ENCODE measurements at places on chromosomes 5 and 9.

- DNase-seq, result no peak
Measured at GRCh38 chr5:17113174-17113958, 104.1 kb upstream of the BASP1 start.

GRCh38 chr5:2532809-2533208 is 218.7 kb downstream of the IRX2 start:
- no peak for DNase-seq

DNA sequence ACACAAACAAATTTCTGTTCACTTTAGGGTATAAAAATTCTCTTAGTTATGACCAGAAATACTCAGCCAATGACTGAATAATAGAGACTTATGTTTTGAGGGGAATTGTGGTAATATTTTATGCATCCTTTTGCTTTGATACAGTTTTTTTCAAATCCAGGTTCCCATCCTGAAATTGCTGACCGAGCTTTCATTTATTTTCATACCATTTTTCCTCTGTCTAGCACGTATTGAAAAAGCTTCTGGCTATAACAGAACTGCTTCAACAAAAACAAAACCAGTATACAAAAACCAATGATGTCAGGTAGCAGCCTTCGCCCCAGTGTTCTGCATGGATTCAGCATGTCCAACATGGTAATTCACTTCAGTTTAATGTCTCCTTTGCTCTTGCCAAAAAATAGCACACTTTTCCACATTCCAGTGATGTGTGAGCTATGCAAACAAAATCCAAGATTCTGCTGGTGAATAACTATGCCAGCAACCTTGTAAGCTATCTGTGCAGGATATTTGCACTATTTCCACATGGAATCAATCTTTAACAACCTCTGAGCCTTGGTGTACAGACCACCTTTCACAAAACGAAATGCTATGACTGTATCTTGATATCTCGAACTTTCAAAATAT is 22.0 kb downstream of the CCNH start:
- no peak for DNase-seq

DNA sequence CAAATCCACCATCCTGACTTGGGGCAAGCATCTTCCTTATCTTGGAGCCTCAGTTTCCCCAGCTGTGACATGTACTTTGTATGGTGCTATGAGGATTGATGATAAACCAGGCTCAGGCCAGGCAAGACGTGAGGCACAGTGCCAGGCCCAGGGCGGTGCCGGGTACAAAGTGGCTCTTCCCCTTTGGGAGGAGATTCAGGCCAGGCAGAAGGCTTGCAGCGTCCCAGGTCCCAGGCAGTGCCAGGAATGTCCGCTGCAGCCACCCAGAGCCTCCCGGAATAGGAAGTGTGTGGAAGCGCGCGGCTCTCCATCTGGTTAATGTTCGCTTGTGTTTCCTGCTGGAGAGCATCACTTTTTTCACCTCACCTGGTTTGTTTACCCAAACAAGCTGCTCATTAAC is 12.6 kb upstream of the DENND1A start:
- DNase-seq, result no peak

DNA sequence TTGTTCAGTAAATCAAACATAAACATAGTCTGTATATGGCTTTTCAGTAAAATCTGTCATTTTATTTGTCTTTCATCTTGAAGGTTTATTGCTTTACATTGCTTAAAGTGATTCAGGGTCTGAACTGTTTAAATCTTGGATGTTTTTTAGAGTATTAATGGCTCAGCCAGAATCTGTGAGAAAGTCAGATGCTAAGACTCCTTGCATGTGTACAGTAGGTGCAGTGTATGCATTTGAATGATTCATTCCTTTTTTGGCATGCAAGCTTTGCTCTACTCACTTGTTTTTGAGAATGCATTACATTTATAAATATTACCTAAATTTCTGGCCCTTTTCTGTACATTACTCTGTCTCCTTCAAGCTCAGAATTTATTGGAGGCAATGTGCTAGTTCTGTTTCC is 271.0 kb upstream of the RIOK2 start:
- no peak for DNase-seq

DNA sequence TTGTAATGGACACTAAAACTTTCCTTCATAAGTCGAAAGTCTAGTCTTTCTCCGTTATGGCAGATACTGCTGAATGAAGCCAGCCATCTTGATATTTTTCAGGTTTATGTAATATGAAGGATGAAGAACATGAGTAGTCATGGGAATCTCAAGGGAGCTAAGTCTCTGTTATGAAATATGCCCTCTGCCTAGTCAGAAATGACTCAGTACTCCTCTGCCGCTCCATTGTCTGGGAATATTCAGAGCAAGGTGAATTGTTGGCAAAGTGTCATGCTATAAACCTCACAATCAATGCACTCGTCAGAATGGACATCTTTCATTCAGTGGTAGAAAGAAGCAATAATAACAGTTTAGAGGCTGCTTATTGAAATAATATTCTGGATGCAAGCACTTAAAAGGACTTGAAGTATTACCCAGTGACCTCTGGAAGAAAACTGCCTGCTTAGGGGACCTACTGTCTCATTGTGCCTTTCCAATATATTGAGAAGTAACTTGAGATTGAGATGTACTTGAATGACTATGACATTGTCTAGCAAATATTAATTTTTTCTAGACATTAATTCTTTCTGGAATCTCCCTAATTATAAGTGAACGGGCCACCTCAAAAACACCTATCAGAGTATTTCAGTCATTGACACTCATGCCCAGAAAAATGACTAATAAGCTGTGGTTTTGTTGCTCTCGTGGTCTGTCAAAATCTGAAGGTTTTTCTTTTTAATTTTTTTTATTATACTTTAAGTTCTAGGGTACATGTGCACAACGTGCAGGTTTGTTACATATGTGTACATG is 1011.5 kb upstream of the ACO1 start:
- DNase-seq, result no peak

DNA sequence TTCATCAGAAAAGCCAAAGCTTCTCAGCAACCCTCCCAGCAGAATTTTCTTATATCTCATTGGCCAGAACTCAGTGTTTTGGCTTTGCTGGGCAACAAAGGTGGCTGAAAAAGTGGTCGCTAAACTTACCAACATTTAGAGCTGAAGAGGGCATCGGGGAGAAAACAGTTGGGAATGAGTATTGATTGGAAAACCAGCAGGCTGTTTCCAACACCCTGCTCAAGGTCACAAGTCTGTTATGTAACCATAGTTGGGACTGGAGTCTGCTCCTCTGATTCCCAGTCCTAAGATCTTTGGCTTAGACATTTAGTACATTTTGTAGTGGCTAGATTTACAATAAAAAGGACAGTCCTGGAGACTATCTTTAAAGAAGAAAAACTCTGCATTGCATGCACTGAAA is 17.1 kb downstream of the IL12B start:
- no peak for DNase-seq

DNA sequence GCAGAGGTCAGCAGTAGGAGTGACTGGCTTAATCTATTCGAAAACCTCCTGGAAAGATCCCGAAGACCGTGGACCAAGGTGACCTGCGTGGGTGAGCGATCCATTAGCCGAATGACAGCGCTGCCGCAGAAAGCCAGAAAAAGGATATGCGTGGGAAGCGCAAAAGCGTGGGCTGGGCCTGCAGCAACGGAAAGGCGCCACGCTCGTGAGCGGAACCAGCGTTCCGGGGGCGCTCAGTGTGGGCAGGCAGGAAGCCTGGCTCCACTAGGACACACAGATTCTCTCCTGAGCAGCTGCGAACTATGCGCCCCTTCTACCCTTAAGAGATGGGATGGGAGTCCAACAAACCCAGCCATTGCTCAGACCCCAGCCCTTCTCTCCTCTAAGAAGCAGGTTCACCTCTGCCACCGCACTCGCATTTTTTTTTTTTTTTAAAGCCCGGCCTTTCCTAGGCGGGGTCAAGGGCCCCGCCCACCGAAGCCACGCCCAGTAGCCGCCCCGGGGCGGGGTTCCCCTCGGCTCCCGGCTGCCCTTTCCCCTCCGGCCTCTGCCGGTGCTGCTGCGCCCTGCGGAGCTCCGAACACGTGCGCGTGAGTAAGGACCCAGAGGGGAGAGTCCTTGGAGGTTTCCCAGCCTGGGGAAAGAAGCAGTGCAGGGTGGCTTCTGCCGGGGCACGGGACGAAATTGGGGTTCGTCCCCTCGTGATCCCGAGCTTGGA is 19.8 kb upstream of the MATR3 start:
- peak; percentile 82 for DNase-seq

GRCh38 chr5:6194906-6195612 is 183.3 kb downstream of the MED10 start:
- no peak for DNase-seq

DNA sequence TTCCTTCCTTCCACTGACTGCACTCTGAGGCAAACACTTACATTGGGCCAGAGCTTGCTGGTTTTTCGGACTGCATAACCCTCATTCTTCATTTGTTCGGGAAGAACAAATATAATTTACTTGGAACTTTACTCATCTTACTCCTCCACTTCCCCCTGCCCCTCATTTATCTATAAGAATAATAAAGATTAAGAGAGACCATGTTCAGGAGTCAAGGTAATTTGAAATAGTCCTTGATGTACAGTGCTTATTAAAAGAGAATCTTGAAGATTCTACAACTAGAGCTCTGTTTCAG is 65.6 kb downstream of the BASP1 start:
- DNase-seq, result no peak

- DNase-seq, result no peak
Measured at GRCh38 chr5:138595180-138595795, 20.1 kb upstream of the HSPA9 start.

GRCh38 chr5:104706600-104706999 is 1144.0 kb upstream of the NUDT12 start:
- DNase-seq, result no peak

GRCh38 chr5:3818624-3819023 is 223.0 kb downstream of the IRX1 start:
- no peak for DNase-seq

DNA sequence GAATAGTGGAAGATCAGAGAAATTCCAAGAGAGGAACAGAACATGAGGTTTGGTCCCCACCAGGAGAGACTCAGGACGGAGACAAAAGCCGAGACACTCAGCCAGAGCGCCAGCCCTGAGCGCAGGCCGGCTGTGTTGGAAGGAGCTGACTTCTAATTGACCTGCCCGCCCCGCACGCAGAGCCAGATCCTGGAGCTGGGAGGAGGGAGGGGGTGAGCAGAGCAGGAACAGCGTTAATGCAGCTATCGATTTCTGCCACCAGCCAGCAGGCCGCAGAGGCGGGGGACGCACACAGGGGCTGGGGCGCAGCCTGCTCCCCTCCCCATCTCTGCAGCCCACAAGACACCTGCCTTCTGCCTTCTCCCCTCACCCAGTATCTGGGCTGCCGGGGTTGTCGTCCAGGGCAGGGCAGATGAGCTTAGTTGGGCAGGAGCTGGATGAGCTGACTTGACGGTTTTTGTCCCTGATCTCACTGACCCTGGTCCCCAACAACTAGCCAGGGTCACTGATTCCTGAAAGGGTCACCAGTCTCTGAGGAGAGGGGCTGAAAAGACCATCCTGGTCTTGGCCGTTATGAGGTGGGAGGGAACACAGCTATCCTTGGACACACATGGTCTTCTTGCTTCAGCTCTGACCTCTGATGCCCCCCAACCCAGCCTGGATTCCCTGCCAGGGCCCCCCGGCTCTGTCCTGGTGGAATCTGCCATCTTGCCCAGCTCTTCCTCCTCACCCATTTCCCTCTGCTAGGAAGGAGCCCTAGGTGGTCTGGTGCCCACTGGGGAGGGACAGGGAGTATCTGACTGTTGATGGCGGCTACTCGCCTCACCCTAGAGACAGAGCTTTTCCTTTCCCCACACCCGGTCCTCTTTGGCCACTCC is 29.8 kb downstream of the CXXC5 start:
- DNase-seq, result no peak

GRCh38 chr9:32811246-32811645 is 27.9 kb downstream of the TMEM215 start:
- DNase-seq, result no peak

DNA sequence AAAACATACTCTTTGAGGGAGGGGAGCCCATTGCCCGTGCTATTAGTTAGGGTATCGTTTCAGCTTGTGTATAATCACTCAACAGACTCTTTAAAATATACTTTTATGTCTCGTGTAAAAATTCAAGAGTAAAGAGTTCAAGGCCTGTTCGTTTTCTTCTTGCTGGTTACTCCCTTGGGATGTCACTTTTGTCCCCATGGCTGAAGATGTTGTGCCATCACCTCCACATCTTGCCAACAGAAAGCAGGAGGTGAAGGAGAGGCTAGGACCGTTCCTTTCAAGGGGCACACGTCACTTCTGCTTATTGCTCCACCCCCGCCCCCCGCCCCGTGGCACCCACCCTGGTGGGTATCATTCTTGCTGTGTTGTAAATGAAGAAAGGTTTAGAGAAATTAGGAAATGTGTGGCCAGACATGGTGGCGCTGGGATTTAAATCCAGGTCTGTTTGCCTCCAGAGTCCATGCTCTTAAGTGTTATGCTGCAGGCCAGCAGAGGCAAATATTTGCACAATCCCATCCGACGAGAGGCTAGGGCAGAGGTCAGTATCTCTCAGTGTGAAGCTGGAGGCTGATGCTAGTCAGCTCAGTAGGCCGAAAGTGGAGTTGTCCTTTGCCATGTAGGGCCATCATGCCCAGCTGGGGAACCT is 3.0 kb downstream of the MLANA start:
- no peak for DNase-seq

GRCh38 chr5:179833056-179833708 is 12.5 kb downstream of the SQSTM1 start:
- DNase-seq, result no peak

- no peak for DNase-seq
Measured at GRCh38 chr5:128534726-128535125, 3.3 kb downstream of the FBN2 start.

DNA sequence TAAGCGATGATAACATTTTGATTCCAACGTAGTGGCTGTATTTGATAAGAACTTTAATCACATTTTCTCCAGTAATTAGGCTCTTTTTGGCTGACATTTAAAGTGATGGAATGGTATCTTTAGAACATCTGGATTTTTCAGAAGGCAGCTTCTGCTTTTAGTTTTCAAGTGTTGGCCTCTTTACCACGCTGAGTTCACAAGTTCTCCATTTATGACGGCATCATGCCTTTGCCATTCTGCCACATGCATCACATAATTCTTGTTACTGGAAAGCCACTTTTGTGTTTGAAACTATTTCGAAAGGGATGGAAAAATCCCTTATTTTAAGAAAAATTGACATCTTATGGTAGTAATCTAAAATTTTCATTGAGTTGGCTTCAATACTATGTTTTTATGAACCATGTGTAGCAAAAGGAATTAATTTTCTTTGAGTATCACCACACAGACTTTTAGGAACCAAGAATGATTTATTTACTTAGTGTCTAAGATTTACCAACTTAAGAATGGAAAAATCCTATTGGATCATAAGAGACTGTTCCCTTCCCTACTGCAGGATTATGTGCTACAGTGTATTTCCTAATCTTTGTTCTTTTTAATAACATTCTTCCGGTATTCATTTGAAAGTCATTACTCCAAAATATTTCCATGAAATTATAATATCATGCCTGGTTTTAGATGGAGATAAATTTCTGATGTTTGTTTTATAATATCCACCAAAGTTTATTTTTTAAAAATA is 344.2 kb downstream of the ADGRV1 start:
- DNase-seq, result no peak

DNA sequence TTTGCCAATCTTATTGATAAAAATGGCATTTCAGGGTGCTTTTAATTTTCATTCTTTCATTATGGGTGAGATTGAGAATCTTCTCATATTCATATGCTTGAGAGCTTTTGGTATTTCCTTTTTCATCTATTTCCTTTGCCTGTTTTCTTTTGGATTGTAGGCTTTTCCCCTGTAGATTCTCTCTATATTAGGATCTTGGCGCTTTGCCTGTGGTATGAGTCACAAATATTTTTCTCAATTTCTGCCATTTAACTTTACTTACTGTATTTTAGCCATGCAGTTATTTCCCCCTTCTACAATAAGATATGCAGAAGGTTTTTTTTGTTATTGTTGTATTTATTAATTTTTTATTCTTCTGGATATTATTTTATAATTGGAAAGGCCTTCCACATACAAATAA is 21.5 kb upstream of the KLF9 start:
- no peak for DNase-seq

- no peak for DNase-seq
Measured at GRCh38 chr5:154865466-154866184, 7.2 kb downstream of the CNOT8 start.

Measured in 8988T (cell line).